ENCODE measurements at places on chromosomes 4 and X.

GRCh38 chr4:9880406-9881197 is 99.2 kb downstream of the DRD5 start:
- DNase-seq = no peak

- DNase-seq = no peak
Observed at GRCh38 chrX:37779857-37780256, at the start of gene CYBB. TSS of gene CYBB (plus strand) at chrX:37780059. CDS start at chrX:37780078, 19 bp downstream.

GRCh38 chr4:15525080-15525479 is 55.4 kb downstream of the CC2D2A start:
- no peak for DNase-seq

DNA sequence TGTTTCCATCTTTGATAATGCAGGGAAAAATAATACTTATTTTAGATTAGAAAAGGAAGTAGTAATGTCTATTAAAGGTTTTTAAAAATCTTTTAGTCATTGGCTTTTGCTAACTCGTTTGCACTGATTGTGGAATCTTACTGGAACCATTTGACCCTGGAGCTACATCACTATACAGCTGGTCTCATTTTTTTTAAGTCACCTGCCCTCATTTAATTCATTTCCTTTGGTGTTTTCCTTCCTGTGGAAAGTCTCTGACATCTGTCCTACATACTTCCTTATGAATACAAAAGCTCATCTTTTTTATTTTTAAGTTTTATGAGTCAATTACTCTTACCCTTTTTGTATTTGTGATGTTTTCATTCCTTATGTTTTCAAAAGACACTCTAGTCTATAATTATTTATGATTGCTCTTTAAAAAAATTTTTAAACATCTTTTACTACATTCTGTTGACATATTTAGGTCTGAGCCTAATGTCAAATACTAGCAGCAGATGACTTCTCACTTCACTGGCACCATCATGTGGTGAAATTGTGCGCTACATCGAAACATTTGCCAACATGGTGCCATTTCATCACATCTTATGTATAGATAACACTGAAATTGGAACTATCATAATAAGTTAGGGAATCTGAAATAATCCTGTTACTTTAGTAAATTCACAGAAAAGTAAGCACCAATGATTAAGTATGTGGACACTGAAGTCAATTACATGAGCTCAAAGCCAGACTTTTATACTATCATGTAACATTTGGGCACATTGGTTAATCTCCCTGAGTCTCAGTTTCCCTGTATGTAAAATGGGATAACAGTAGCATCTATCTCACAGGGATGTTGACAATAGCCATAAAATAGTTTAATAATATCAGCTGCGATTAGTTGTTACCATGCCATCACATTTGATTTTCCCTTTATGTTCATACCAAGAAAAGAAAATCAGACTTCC is 9.4 kb upstream of the MMAA start:
- DNase-seq = peak; percentile 31

GRCh38 chr4:87185146-87185870 is 35.1 kb downstream of the KLHL8 start:
- no peak for DNase-seq

GRCh38 chr4:10180927-10181744 is 64.5 kb upstream of the WDR1 start:
- DNase-seq = peak; percentile 80

DNA sequence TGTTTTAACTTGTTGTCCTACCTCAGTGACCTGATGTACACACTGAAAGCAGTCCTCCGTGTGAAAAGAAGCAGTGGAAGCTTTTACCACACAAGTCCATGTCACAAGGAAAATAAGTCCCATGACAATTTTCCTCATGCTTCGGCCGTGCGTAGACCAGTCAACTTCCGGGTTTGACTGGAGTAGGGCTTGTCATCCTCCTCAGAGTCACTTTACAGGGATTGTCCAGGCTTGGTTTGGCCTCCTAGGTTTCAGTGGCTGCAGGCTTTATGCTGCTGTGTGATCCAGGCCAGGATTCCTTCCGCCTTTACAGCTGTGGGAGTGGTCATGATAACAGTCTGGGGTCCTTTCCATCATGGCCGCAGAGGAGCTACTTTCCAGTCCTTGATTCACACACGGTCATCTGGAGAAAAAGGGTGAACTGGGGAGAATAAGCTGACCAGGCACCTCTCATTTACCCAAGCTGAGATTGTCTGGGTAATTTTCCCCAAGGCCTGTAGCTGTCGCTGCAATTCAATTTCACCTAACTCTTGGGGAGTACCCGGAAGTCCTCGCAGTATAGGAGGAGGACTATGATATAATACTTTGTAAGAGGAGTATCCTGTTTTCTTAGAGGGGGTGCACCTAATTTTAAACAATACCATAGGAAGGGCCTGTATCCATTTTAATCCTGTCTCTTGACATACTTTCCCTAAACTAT is 206.1 kb upstream of the KLF8 start:
- no peak for DNase-seq

DNA sequence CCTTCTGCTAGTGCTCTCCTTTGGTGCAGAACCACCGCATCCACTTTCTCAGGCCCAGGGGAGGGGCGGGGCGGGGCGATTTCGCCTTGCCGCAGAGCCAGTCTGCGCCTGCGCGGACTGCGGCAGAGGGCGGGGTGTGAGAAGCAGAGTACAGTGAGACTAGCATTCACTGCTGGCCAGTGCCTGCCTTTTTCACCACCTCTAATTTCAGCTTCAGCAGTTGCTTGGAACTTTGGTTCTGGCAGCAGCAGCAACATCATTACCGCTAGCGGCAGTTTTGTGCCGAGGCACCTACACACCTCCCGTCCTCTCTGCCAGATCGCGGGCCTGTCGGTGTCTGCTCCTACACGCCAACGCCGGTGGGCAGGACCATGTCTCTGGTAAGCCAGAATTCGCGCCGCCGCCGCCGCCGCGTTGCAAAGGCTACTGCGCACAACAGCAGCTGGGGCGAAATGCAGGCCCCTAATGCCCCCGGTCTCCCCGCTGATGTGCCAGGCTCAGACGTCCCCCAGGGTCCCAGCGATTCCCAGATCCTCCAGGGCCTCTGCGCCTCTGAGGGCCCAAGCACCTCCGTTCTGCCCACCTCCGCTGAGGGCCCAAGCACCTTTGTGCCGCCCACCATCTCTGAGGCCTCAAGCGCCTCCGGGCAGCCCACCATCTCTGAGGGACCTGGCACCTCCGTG is at the start of gene MAGEE1:
Gene MAGEE1 (plus strand): TSS at position 151 of the 683 bp plus-strand sequence. CDS start 221 bp downstream, at position 372.
- peak; percentile 67 for DNase-seq

DNA sequence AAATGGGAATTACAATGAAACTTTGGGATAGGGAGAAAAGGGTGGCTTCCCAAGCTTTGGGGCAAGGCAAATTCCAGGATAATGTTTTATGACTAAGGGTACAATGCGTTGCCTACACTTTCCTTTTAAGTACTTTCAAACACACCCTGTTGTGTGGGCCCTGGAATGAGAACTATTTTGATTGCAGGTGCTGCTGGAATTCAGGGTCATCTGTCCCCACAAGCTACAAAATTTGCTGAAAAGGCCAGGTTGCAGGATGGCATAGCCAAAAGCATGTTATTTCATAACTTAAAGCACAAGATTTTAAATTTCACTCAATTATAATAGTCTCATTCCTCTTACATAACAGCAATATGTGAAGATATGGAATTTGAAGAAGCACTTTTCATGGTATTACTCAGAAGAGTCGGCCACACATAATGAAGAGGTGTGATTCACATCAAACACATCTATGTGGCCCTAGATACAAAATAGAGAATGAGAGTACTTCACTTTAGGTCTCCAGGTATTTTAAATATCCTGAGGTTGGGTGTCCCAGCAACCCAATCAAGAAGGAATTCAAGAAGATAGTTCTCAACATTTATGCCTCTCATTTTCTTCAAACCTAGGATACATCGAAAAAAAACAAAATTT is 89.3 kb downstream of the APBB2 start:
- DNase-seq = no peak

DNA sequence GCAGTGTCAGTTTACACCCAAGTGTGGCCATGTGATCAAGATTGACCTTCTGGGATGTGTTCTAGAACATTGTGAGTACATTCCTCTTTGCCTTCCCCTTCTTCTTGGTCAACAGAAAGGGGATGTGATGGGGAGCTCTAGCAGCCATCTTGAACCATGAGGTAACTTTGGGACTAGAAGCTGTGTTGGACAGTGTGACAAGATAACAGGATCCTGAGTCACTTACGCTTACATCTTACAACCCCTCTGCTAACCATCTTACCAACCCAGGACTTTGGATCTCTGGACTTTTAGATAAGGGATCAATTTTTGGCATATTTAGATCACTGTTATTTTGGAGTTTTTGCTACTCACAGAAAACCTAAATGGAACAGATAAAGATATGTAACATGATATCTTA is 625.6 kb downstream of the BCOR start:
- DNase-seq = no peak

GRCh38 chrX:72269671-72270251 is 7.3 kb downstream of the RPS4X start:
- no peak for DNase-seq

- no peak for DNase-seq
Observed at GRCh38 chr4:156779042-156779441, 192.6 kb downstream of the PDGFC start.

- no peak for DNase-seq
Observed at GRCh38 chrX:20060961-20061748, 55.6 kb downstream of the MAP7D2 start.

GRCh38 chr4:100062921-100063320 is 112.8 kb upstream of the H2AZ1 start:
- no peak for DNase-seq

DNA sequence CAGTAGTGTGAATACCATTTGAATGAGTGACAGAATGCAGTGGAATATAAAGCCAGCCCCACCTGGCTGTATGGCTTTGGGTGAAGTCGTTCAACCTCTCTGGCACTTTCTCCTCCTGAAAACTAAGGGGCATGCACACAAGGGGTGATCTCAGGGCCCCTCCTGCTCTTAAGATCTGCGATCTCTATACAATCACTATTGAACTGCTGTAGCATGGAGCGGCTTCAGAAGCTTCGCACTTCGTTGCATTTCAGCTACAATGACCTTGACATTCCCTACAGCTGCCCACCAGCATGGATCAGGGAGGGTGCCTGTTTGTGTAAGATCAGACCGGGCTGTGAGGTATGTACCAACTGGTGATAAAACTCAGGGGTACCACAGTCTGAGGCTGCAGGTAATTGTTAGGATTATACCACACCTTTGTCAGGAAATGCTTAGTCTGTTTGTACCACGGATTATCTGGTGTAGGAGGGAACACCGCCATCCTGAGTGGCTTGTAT is 85.2 kb downstream of the AASDH start:
- DNase-seq = no peak

DNA sequence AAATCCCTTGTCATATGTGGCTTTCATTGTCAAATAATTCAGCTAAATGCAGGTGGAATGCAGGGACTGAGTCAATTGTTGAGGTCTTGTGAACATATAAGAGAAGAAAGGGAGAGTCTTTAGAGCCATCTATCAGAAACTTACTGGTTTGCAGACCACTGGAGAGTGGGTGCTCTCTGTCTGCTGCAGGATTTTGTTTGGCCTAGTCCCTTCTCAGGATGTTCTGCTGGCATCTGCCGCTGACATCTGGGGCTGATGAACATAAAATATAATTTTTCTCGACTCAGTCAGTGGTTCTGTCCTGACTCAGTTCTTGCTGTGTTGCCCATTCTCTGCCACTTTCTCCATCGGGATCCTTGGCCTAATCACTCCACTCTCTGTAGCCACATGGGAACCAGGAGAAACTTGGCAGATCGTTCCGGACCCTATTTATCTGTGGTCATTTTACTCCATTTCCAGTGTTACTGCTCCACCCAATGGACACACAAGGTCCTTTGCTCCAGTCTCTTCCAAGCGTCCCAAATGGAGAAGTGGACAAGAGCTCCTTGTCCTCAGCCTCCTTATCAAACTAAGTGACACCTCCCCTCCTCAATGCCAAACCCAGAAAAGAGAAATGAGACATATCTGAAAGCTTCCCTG is 436.2 kb downstream of the FAT4 start:
- no peak for DNase-seq

DNA sequence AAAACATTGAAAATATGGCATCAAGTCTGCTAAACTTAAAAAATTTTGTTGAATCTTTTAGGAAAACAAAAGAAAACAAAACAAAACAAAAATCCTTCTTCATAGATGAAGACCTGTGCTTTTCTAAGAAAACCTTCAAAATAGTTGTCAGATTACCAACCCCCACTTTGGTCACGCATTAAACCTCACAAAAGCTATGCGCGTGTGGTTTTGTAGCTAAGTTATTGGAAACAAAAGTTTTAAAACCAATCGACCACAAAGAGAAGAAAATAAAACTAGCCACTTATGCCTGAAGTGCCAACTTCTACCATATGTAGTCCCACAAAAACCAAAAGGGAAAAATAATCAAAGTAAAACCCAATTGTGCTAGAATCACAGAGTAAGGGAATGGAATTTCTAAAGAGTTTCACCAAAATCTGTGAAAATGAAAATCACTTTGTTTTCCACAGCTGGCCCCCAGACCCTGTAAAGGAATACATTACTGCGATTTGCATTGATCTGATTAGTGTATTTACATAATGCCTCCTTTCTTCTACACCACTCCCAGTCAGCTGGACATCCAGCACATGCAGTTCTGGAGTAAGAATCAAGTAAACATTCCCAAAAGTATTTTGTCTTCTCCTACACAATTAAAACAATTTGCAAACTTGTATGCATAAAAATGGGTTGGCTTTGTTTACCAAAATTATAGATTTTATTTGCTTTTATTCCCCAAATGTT is 330.1 kb upstream of the DKK2 start:
- no peak for DNase-seq

GRCh38 chr4:123575291-123575690 is 178.7 kb downstream of the SPRY1 start:
- no peak for DNase-seq

DNA sequence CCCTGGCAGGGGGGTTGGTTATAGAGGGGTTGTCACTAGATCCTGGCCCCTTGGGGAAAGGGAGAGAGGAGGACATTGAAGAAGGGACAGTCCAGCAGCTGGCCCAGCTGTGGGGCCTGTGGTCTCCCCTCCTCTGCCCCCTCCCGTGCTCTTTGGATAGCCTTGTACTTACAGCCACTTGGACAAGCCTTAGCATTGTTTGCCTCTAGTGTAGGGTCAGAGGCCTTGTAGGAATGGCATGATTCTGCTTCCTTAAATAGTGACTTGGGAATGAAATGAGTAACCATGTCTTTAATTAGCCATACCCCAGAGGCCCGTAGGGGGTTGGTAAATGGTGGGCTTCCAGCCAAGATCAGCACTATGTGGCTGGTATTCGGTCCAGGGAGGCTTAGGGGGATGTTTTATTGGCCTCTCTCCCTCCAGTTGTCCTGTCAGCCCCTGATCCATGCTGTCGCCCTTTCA is 230.6 kb downstream of the PTTG2 start:
- no peak for DNase-seq

DNA sequence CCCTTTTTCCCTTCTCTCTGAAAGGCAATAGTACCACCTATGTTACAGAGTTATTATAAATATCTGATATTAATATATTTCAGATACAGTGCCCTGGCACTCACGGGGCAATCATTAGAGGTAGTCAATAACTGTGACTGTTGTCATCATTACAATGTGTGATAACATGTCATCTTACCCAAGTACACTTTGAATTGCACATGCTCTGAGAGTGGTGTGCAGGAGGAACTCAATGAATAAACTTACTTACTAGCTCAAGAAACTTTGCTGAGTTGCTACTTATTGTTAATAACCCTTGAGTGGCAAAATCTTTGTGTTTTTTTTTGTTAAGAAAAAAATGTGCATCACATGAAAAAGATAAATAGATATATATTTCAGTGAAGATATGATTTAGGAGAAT is 275.1 kb upstream of the RASGEF1B start:
- no peak for DNase-seq
